ENCODE measurements at places on chromosomes 5 and 9. TPM values are rescaled to one million over a fixed set of nuclear protein-coding genes. Genes with fewer than 3 reads are reported as not detected.
A peak's percentile ranks its signal among the peaks of the same experiment; 100 is the strongest.

- no peak for DNase-seq
These were observed 240.1 kb downstream of the GABRB2 start for GRCh38 chr5:161306351-161306995.

DNA sequence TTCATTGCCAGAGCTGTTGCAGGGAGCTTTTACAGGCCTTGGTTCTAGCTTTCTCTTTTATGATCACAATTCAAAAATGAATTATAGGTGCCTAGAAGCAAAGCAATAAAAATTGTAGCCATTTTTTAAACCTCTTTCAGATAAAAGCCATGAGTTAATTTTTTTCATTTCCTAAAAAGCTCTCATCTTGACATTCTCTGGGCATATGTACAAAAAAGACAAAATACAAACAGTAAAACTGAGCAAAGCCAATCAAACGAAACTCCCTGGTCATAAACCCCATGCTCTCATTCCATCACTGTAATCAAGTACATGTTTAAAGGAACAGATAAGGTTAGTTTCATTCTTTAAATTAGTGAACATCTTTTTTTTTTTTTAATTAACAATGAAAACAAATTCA is 101.9 kb downstream of the ERCC6L2 start:
- DNase-seq = no peak

GRCh38 chr9:19408316-19408692 is 505 bp upstream of the ACER2 start:
- peak; percentile 69 for DNase-seq

DNA sequence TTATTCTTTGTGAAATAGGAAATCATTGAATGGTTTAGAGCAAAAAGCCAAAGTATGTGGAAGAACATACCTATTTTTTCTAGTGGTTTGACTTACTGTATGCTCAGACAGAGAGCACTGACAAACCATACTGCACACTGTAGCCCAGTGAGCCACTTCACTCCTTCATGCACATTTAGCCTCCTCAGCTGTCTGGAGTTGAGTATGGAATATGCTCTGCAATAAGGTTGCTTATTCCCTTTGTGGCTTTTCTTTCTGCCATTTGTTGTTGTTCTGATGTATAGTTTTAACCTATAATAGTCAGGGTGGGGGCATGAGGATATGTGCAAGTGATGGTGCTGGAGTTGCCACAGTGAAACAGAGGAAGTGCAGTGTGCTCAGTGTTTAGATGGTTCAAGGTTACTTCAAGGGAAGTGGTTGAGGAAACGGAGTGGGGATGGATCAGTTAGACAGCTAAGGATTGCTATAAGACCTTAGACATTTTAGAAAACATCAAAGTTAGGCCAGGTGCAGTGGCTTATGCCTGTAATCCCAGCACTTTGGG is 100.7 kb downstream of the CDC42SE2 start:
- no peak for DNase-seq

- DNase-seq = no peak
These were observed 222.8 kb downstream of the FAM170A start for GRCh38 chr5:119852140-119852539.

DNA sequence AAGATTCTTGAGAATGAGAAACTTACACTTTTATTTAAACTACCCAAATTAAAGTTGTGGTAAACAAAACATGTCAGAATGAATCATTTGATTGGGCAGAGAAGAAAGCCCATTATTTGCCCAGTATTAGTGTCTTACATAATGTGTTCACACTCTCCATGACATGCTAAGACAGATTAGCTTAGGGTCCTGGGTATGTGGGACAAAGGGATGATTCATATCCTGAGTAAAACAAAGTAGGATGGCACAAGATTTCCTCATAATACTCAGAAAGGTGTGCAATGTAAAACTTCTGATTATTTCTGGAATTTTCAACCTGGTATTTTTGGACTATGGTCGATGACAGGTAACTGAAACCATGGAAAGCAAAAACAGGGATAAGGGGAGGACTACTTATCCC is 183.9 kb upstream of the POU5F2 start:
- DNase-seq = no peak

DNA sequence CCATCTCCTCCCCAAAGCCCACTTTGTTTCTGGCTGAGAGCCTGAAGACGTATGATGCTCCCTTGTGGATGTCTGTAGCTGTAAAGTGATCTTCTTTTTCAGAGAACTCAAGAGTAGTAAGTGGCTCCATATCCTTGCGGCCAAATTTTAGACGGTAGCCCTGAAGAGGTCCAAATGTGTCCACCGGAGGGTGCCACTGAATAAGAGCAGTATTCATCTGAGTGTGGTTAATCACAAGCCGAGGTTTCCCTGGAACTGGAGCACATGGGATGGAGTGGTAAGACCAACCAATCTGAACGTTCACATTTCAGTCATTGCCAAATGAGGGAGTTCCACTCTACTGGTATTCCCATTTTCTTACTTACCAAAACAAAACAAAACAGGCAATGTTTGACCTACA is 686.5 kb upstream of the DMAC1 start:
- DNase-seq = no peak

- peak; percentile 57 for DNase-seq
These were observed 1.2 kb upstream of the IL11RA start for GRCh38 chr9:34650816-34651215.

DNA sequence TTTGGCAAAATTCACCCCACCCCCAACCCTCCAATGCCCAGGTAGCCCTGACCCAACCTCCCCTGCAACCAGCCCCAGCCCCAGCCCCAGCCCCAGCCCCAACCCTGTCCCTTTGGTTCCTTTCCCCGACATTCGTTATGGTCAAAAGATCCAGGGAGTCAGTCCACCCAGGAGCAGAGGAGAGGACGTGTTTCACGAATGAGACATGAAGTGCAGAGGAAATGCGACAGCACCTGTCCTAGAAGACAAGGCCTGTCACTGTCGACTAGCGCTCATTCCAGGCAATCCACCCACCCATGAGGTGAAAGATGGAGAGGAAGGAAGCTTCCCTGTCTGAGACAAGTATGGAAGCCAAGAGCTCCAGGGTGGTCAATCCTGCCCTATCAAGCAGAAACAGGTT is 485.0 kb downstream of the SPATA31A7 start:
- DNase-seq = no peak

DNA sequence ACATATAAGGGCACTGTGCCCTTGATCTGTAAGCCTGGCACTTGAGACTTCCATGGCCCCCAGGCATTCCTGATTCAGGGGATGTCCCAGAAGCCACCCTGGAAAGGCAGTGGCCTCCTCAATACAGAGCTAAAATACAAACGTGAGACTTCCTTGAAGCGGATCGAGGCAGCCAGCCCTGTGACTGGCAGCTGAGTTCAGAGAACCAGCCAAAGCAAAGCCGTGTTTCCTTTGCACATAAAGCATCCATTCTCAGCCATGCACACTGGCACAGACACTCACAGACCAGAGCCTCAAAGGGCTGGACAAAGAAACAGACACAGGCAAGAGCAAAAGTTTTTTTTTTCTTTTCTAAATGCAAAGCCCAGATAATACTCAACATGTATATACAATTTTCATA is 18.8 kb upstream of the CPEB4 start:
- no peak for DNase-seq

DNA sequence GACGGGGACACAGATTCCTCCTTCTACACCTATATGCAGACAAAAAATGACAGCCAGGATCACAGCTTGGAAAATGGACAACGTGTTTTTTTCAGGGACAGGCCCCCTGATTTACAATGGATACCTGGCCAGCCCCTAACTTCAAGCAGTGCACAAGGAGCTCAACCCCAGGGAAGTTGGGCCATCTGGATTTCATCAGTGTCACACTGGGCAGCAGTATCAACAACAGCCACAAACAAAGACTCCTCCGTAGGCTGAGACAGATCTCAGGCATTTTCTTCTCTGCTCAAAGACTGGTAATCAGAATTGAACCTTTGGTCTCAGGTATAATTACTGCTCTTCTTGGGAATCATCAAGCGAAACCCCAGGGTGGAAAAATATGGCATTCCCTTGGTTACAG is 374.0 kb downstream of the ZNF608 start:
- no peak for DNase-seq

DNA sequence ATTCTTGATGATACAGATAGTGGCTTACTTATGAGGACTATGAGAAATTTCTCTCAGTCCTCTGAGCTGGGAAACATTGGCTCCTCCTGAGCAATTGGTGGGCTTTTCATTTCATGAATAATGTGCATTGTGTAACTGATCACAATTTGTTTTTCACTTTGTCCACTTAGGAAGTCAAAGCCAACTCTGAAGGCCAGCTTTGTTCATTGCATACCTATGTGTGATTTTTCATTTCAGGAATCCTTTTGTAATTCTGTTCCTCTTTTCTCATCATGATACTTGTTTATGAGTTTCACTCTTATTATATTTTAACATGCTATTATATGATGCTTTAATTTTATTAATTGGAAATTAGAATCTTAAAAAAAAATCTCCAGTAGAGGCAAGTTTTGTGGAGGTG is 483.0 kb downstream of the EBF1 start:
- DNase-seq = no peak

DNA sequence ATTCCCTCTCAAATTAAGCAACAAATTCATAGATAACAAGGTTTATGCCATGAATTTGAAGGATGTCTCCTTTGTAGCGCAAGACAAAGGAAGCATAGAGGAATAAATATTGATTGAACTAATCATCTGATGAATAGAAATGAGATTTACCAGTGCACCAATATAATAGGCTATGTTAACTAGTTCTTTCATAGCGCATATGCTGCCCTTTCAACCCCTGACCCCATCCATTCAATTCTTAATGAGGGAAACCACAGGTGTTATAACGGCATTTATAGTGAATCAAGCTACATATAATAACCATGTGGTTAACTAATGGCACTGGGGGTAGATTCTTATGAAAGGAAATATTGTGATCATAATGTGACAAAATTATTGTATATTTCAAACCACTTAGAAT is 6.5 kb downstream of the RORB start:
- DNase-seq = no peak

DNA sequence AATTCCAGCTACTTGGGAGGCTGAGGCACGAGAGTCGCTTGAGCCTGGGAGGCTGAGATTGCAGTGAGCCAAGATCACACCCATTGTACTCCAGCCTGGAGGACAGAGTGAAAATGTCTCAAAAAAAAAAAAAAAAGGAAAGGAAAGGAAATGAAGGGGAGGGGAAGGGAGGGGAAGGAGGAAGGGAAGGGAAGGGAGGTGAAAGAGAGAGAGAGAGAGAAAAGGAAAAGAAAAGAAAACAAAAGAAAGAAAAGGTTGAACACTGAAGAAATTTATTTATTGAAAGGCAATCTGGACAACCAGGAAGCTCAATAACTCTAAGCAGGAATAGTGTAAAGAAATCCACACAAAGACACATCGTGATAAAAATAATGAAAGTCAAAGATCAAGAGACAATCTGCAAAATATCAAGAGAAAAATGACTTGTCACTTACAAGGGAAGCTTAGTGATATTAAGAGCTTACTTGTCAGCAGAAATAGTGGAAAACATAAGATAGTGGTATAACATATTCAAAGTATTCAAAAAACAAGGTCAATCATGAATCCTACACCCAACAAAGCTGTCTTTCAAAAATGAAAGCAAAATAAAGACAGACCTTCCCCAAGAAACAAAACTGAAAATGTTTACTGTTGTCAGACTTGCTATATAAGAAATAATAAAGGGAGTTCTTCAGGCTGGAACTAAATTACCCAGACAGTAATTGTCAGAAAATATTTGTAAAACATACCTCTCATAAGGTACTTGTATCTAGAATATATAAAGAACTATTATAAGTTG is 10.9 kb upstream of the RIMOC1 start:
- no peak for DNase-seq

DNA sequence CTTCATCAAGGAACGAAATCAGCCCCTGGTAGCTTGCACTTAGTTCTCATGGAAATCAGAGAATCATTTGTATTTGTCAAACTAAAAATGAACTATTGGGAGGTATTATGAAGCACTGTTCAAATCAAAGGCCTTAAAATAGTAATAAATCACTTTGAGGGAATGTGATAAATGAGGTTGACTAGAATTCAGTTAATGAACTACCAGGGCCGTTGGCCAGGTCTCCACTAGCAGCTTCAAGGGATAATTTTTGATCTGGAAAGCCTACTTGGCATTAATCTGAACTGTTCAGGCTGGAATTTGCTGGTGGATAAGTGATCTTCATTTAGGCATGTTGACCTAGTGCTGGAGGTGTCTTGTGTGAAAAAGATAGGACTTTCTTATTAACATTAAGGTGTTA is 76.4 kb upstream of the GPR151 start:
- DNase-seq = no peak

DNA sequence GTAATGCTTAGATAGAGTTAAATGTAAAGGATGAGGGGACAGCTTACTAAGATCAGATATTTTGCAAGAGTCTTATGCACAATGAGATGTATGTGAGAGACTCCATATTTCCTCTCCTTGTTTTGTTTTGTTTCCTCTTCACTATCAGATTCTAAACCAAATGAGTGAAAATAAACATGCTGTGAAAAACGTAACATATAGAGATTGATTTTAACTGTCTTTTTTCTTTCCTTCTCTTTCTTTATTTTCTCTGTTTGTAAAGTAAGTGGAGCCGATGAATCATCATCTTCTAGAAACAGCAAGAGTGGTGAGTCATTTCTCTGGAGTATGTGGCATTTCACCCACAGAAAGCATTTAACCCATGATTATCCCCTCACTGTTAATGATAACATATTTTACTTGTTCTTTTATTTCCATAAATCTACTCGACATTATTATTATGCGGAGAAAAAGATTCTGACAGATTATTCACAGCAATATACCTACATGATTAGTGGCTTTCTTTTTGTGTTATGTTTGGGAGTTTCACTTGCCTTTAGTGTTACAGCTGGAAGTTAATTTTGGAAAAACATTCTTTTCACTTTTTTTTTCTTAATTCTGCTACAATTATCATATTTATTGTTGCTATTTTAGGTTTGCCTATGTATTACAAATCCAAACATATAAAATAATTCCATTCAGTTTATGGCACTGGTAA is 2.1 kb upstream of the ANXA1 start:
- DNase-seq = no peak

DNA sequence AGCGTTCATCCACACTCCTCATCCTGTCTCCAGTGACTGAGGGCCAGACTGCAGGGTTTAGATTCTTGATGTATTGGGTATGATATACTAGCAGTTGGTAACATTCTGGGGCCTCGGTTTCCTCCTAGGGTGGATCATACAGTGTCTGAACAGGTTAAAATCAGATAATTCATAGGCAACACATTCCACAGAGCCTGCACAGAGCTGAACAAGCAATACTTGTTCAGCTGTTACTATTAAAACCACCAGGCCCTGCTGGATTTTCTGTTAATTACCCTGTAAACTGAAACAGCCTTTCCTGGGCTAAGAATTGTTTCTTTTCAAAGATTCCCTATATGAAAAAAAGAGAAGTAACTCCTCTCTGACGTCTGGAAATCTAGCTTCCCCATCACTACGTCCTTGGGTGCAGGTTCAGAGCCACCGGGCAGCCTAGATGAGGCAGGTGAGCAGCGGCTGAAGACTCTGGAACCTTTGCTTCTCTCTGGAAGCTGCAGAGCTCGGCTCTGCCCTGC is 1313.5 kb upstream of the WWC1 start:
- DNase-seq = no peak

- no peak for DNase-seq
These were observed 174.3 kb downstream of the AUH start for GRCh38 chr9:91187311-91187964.

Gene IL4
- total RNA-seq = not detected

Gene SPDL1
- 6.2 TPM for total RNA-seq

Gene LCN9
- not detected for total RNA-seq

Gene ENTPD2
- 0.74 TPM for total RNA-seq
